Effector memory CD4-positive, alpha-beta T cell (primary cell): ENCODE measurements at places on chromosomes 12 and 14.

- no peak for DNase-seq
Measured at GRCh38 chr14:89061696-89062095, 237.2 kb downstream of the TTC8 start.

DNA sequence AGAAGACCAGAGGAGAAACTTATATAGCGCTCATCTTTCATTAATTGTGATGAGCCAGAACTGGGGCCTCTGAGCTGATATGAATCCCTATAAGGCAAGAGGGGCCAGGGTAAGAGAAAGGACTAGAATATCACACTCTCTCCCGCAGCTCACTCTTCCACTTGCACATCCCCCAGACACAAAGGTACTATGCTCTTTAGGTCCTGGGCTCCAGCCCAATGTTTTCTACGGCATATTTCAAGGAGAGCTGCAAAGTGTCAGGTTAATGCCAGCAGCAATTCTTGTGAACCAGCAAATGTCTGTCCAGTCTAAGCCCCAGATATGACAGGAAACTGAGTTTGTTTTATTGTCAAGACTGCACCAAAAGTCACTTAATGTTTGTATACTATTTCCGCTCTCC lies 29.4 kb downstream of the PPP2R5E start:
- no peak for DNase-seq

DNA sequence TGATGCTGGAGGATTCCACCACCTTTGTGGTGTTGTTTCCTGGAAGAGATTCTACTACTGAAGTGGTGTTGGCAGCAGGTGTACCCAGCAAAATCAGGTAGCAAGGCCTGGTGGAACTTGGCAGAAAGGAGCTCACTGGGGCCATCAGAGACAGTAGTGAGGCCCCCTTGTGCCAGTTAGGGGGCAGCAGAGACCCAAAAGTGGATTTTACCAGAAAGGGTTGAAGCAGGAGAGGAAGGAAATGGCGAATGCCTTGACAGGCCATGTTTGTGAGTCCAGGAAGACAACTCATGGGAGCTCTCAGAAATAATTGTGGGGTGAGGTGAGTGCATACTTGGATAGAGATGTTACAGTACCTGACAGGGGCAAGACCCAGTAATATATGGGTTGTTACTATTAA lies 137.7 kb upstream of the FGD4 start:
- DNase-seq = no peak

- no peak for DNase-seq
Measured at GRCh38 chr14:89117012-89117411, 292.6 kb downstream of the TTC8 start.

- DNase-seq = no peak
Measured at GRCh38 chr14:104600141-104600643, 4.4 kb downstream of the TMEM179 start.

DNA sequence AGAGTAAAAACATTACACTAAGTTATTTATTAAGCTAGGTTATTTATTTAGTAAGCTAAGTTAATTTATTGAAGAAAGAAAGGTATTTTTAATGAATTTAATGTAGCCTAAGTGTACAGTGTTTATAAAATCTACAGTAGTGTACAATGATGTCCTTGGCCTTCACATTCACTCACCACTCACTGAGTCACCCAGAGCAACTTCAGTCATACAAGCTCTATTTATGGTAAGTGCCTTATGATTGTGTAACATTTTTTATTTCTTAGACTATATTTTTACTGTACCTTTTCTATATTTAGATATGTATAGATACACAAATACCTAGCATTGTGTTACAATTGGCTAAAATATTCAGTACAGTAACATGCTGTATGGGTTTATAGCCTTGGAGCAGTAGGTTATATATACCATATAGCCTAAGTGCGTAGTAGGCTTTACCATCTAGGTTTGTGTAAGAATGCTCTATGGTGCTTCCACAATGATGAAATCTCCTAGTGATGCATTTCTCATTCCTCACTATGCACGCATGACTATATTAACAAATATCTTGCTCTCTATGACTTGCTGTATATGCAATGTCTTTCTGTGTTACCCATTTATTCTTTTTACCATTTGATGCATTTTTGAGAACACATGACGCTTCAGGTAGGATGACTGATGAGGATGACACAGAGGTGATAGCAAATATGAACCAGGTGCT lies 309.6 kb upstream of the ATXN7L3B start:
- no peak for DNase-seq

DNA sequence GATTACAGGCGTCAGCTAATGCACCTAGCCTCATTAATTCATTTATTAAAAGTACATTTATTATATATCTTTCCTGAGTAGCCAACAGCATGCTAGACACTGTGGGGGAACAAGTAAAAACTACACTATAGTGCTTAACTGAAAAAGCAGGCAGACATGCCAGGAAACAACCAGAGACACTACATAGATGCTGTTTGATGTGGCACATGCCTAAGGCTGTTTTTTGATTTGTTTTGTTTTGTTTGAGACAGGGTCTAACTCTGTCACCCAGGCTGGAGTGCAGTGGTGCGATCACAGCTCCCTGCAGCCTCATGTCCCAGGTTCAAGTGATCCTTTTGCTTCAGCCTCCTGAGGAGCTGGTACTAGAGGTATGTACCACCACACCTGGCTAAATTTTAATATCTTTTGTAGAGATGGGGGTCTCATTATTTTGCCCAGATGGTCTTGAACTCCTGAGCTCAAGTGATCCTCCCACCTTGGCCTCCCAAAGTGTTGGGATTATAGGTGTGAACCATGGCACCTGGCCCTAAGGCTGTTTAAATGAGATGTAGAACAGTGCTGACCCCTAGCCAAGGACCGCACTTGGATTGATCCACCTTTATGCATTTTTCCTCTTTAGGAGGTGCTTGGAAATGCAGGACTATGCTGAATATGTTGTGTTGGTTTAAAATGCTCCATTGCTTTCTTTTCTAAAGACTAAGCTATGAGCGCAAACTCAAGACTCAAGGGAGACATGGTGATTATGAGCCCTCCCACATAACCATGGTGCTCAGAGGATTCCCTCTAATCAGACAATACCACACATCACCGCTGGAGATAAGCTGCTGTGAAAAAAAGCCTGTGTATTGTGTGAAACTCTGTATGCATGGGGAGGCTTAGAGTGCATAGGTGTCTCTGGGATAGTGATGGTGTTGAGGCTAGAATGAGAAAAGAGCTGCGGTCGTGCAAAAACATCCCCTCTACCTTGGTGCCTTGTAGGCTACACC lies 10.5 kb upstream of the C14orf93 start:
- DNase-seq = no peak

DNA sequence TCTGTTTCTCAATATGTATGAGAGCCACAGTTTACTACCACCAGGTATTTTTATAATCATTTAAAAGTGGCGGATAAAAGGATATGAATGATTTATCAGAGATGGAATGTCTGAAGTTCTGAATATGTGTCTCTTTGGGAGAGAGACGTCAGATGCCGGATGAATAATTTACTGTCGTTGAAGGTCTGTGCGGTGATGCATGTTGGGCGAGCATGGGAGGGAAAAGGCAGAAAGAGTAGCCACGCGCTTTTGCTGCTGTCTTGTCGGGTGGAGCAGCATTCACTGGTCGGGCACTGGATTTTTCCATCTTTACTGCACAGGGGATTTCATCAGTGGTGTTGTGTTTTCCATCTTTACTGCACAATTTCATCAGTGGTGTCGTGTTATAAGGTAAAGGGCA lies 65.6 kb downstream of the SYNE2 start:
- no peak for DNase-seq

DNA sequence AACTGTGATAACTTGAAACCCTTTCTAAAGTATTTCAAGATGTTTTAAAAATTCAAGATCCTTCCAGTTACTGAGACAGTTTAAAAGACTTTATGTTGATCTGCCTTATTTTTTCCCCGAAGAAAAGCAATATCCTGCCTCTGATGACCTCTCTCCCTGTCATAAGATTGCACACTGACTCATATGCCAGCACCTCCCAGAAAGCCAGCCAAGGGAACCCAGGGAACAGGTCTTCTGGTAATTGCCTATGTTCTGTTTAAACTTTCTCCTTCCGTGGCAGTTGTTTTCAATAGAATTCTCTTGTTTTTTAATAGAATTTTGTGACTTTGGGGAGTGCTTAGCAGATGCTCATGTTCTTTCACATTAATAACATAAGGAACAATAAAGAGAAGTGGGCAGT lies 300.2 kb upstream of the PRKD1 start:
- no peak for DNase-seq

GRCh38 chr12:131894313-131894860 lies at the start of gene ULK1:
TSS of gene ULK1 (plus strand) at chr12:131894622. CDS start at chr12:131895002, 380 bp downstream.
- peak; percentile 87 for DNase-seq

GRCh38 chr12:124592481-124593160 lies 25.2 kb upstream of the NCOR2 start:
- no peak for DNase-seq

DNA sequence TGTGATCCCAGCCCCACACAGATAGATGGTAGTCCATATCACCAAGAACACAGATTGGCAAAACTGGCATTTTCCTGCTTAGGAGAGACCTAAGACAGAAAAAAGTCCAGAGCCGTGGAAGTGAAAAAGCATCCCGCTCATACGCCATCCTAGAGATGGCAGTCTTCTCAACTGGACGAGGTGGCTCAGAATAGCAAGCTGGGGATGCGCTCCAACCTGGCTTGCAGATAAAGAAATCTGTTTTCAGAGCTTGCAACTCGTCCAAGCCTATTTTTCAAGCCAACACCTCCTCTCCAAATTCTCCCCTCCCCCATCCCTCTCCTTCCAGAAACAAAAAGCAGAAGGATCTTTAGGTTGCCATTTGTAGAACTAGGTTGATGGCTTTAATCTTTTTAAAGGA lies 74.3 kb upstream of the OTX2 start:
- no peak for DNase-seq

DNA sequence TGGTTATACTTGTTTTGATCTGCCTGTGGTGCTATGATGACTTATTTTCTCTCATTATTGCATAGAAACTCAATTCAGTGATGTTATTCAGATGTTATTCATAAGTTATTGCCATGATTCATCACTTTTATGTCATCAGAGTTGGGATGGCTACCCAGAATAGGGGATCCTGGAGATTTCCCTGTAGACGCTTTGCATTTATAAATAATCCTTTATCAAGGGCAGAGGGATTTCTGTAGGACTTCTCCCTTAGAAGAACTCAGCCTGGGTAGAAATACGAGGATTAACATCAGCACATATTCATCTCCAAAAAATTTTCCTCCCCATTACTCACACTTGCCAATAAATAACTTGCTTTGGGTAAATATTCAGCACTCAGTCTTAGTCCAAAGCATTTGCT lies 4.9 kb downstream of the GPRC5A start:
- DNase-seq = no peak

GRCh38 chr12:21571046-21571445 lies 33.6 kb downstream of the GYS2 start:
- no peak for DNase-seq

GRCh38 chr14:55026441-55026792 lies 482 bp downstream of the WDHD1 start:
- DNase-seq = no peak

- no peak for DNase-seq
Measured at GRCh38 chr12:3187846-3188770, 110.9 kb downstream of the TSPAN9 start.

DNA sequence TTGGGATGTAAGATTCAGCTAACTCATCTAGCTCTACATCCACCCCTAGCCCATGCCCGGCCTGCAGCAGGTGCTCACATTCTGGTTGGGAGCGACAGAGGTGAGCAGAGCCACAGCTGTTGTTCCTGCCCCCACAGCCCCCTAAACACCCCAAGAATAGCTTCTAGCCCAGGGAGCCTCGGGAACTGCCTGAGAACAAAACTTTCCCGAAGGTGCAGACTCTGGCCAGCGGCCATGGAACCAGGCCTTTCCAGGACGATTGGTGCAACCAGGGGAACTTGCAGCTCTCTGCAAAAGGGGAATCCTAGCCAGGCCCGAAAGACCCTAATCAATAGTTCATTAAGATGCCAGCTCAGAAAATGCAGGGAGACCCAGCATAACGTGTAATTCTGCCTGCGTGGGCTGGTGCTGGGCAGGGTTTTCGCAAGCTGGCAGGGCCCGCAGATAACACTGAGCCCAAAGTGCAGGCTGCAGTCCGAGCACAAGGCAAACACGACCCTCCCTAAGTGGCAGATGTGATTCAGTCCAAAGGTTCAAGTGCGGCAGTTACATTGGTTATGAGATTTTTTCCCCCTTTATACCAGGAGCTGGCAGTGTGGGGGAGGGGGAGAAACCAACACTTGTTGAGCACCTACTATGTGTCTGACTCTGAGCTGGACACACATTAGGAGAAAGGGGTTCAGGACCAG lies 122.5 kb upstream of the MAP1LC3B2 start:
- DNase-seq = no peak

GRCh38 chr12:89393551-89394121 lies 41.3 kb upstream of the DUSP6 start:
- DNase-seq = no peak

- no peak for DNase-seq
Measured at GRCh38 chr14:98082833-98083232, 1189.2 kb downstream of the BCL11B start.

DNA sequence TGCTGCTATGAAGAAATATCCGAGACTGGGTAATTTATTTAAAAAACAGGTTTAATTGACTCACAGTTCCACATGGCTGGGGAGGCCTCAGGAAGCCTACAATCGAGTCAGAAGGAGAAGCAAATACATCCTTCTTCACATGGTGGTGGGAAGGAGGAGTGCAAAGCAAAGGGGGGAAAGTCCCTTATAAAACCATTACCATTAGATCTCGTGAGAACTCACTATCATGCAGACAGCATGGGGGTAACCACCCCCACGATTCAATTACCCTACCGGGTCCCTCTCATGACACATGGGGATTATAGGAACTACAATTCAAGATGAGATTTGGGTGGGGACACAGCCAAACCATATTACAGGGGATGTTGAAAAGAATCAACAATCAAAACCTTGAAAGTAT lies 74.9 kb downstream of the PPM1H start:
- no peak for DNase-seq

GRCh38 chr12:112828541-112828940 lies 37.0 kb downstream of the RPH3A start:
- DNase-seq = no peak

DNA sequence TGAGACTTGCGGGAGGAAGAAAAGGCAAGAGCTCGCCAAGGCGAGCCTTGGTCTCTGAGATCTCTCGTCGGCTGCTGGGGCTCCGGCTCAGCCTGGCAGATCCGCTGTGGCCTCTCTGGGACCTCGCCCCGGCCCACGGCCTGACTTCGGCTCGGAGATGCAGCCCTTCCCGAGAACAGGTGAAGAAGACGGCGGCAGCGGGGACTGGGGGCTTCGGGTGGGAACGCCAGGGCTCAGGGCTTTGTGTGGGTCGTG lies 6.0 kb upstream of the HOXC9 start:
- DNase-seq = no peak

DNA sequence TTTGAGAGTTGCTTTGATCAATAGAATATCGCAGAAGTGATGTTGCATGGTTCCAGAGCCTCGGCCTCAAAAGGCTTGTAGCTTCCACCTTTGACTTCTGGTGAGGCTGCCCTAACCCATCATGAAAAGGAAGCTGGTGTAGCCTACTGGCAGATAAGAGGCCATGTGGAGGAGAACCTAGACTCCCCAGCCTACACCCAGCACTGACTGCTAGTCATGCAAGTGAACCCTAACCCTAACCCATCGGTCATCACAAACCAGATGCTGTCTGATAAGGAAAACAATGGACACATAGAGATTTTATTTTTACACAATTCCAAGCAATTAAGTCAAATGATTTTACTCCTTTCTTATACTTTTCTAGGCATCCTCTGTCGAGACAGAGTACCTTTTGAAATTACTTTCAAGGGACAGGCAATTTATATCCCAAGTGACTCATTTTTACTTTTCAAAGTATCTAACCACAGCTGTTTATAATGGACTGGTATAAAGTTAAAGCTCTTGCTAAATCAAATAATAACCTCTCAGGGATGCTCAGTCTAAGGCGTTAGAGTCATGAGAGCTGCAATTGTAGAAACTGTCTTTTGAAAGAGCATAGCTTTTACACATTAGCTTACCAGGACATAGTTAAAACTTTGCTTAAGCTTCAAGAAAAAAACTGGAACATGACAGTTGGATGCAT lies 17.6 kb downstream of the PTPRB start:
- DNase-seq = no peak
